Stimulated activated CD8-positive, alpha-beta memory T cell treated with anti-CD3 and anti-CD28 coated beads, Interleukin-4, amount 100 ng/mL, for 24 hours (primary cell): ENCODE measurements at places on chromosomes 4 and X.

GRCh38 chr4:98522636-98523395 lies 135.6 kb downstream of the TSPAN5 start:
- DNase-seq, result no peak

DNA sequence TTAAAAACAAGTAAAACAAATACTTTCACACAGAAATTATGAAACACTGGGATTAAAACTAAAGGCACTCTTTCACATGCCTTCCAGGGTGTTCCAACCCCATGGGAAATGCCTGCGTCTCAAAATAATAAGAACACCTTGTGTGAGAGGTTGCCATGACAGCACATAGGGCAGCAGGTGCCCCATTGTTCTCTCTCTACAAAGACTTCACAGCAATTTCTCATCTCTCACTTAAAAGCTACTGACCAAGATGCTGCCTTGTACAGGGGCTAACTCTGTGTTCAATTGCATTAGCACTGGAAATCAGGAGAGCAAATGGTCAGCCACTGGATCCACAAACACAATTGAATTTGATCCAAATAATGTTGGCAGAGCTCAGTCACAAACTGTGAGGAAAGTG lies 102.5 kb upstream of the GALNTL6 start:
- DNase-seq, result no peak

DNA sequence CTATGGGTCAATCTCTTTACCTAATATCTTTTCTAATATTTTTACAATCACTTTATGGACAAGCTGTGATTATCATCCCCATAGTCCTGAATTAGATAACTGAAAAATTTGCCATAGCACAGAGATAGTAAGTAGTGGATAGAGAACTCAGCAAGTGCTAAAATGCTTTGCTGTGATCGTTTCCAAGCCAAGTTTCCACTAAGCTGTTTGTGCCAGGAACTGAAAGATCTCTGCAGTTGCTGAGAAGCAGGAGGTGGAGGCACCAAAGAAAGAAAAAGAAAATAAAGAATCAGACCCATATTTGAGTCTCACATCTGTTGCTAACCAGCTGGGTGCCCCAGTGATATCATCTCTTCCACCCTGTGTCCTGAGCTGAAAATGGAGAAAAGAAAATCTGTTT lies 605.6 kb upstream of the BOD1L1 start:
- no peak for DNase-seq

DNA sequence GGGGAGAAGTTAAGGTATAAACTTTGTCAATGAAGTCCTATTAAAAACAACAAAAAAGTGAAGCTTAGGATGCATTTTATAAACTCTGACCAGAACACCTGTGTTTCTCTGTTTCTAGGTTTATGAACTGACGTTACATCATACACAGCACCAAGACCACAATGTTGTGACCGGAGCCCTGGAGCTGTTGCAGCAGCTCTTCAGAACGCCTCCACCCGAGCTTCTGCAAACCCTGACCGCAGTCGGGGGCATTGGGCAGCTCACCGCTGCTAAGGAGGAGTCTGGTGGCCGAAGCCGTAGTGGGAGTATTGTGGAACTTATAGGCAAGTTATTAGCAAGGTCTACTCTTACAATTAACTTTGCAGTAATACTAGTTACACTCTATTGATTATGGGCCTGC lies 46.6 kb downstream of the HTT start:
- DNase-seq, result no peak

- DNase-seq, result no peak
These were observed 7.8 kb downstream of the CXXC4 start for GRCh38 chr4:104486716-104487504.

GRCh38 chrX:150085881-150086280 lies 147.6 kb upstream of the EOLA2 start:
- DNase-seq, result no peak
